Tongue (tissue), 3 donors: ENCODE measurements at places on chromosomes 3 and 15.

GRCh38 chr15:58830556-58830955 is 59.5 kb downstream of the MINDY2 start:
- no peak for DNase-seq

- DNase-seq, result no peak
These were observed 38.2 kb downstream of the PPARG start for GRCh38 chr3:12327021-12327420.

- peak; percentile 19 for DNase-seq
These were observed 125.0 kb upstream of the LIPC start for GRCh38 chr15:58306591-58307312.

DNA sequence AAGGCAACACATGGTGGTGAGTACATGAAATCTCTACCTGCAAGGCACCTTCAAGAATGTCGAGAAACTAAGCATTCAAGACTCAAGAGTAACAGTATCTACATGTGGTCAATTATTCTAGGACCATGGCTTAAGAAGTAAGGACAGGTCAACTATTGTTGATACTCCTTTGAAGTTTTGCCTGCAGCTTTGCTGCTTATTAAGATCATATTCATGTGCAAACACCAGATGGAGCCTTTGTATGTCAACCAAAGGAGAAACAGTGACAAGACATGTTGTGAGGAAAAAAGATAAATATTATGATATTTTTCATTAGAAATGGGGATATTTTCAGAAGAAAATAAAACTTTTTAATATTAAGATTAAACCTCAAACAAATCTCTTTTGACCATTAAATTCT is 52.3 kb upstream of the FGF7 start:
- peak; percentile 2 for DNase-seq

DNA sequence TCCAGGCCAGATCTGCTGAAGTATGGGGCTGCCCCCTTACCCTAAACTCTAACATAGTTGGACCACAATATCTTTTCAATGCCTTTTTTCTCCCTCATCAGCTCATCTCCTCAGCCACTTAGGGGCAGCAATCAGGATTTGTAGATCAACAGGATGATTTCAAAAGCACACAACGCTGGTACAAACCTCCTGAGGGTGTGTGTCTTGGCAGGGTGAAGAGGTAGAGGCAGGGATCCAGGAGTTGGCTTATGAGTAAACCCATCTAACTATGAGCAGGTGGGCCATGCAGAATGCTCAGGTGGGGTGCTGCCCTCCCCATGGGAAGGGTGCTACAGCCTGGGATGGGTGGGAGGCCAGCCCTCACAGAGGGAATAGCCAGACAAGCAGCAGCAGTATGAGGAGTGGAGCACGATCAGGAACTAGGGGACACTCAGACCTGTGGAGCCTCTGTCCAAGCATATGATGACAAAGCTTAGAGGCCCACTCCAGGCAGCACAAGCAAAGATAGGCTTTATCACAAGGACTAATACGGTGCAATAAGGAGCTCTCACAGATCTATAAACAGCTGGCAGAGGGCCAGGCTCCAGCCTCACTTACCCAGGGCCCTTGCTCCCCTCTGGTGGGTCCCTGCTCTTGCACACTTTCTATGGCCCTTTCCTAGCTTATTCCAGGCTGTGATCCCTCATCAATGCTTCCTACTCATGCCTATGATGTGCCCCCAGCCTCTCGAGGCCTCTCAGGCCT is 32.2 kb downstream of the IL20RB start:
- DNase-seq, result no peak

- no peak for DNase-seq
These were observed 94.8 kb downstream of the TLE3 start for GRCh38 chr15:70002897-70003296.

DNA sequence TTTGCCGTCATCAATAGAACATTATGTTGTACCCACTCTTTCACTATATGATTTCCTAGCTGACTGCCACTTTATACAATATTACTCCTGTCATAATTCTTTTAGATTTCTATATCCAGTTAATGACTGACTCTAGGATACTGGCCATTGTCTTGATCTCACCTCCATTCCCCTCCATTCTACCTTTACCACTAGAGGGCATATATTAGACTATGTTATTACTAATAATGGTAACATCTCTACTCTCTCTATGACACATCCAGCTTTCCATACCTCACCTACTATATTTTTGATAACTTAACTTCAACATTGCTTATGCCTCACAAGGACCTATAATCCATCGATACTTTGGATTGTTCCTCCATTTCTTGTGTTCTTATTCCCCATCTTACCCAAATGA is 31.4 kb upstream of the POU1F1 start:
- DNase-seq, result no peak

DNA sequence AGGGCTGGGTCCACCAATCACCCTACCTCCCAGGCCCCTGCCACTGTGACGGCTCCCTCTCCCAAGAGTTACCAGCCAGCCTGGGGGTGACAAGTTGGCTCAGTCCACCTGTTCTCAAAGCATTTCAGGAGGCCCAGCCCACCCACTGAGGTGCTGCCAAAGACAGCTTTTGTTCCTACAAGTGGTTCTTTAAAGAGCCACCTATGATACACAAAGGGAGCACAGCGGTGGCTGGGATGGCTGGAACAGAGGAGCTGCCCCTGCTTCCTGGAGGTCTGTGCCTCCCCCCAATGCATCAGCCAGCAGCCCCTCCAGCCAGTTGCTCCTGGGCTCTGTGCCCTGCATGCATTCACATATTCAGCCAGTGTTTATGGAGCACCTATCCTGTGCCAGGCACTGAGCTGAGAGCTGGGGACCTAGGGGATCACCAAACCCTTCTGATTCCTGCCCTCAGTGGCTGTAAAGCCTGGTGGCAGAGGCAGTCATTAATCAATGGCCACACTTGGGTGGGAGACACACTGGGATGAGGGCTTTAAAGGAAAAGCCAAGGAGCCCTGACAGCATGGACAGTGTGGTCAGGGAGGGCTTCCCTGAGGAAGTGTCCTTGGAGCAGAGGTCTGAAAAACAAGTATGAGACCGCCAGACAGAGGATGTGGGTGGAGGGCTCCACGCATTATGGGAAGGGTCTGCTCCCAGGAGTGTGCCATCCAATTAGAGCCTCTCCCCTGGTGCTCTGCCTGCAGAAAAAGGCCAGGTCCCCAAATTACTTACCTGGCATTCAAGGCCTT is 107.1 kb upstream of the LINGO1 start:
- DNase-seq, result no peak

- no peak for DNase-seq
These were observed 155.3 kb upstream of the MBNL1 start for GRCh38 chr3:152113413-152113812.

DNA sequence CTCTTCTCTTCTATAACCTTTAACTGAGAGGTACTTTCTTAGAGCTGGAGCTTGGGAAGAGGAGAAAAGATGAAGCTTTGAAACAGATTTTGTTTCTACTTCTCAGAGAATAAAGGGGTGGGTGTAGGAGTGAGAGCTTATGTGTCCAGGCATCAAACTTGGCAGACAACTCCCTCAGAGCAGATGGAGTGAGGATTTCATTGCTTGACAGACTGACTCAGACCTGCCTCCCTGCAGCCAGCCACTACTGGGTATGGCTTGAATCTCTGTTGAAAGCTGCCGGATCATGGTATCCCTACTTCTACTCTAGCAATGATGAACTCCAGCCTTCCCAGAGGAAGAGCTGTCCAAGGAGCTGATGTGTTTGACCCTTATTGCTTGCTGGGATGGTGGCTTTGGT is 36.7 kb downstream of the SYN2 start:
- peak; percentile 11 for DNase-seq

DNA sequence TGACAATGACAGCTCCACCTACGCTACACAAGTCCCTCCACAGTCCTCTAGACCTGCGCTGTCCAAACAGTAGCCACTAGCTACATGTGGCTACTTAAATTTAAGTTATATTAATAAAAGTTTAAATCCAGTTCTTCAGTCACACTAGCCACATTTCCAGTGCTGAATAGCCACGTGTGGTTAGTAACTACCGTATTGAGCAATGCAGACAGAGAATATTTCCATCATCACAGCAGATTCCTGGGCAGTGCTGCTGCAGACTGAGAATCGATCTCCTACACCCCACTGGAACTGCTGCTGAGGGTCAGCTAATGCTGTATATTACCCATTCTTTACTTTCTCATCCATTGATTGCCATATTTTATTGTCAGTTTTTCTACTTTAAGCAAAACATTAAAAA is 40.9 kb downstream of the HDC start:
- DNase-seq, result no peak

DNA sequence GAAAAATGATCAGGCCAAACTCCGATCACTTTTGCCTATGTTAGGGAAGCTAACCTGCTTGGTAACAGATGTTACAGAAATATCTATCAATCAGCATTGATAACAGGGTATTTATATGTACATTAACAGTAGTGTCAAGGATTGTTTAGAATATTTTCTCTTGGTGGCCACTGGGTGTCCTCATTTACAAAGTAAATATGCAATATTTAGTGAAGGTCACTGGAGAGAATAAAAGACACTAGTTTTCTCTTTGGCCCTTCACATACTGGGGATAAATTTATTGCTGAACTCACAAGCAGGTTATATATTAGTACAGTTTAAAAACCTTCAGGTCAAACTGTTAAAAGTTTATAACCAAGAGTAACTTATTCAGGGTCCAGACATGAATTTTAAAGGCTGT is 69.0 kb downstream of the TIGIT start:
- peak; percentile 65 for DNase-seq
